Bone marrow (tissue), 2 donors: ENCODE measurements at places on chromosomes 12 and 14.

DNA sequence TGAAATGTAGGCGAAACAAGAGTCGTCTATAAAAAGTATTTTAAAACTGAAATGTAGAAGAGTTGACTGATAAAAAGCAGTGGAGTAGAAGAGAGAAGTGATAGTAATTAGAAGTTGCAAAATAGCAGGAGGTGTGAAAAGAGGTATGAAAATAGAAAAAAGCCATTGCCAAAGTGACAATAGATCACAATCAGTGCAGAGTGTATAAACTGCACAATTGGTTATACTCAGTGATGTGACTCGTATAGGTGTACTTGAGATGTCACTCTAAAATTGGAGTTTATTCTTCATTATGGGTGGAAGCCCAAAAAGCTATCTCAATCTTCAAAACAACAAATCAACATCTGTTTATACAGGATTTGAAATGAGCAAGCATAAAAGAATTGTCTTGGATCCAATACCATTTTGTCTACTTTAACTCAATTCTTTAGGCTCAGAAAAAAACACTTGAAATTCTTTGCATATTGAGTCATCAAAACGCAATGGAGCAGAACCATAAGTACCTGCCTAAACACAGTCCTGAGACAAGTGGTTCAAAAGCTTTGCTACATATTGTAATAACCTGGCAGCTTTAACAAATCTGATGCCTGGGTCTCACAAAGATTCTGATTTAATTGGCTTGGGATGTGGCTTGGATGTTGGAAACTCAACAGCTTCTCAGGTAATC is 8.8 kb downstream of the IKBIP start:
- DNase-seq, result no peak

DNA sequence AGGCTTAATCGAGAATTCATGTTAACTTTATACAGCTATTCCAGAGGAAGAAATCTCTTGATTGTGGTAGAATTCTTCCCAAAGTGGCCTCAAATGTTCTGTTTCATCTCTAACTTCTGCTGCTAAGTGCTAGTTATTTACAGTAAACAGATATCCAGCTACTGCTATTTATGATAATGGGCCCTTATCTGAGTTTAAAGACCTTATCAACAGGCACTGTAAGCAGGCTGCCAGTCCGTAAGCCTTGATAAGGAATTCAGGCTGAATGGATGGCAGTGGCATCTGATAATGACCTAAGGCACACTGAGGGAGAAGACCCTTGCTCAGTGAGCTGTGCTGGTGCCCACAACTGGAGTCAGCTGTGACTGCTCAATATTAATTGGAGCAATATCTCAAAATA is 59.0 kb downstream of the PAX9 start:
- no peak for DNase-seq

DNA sequence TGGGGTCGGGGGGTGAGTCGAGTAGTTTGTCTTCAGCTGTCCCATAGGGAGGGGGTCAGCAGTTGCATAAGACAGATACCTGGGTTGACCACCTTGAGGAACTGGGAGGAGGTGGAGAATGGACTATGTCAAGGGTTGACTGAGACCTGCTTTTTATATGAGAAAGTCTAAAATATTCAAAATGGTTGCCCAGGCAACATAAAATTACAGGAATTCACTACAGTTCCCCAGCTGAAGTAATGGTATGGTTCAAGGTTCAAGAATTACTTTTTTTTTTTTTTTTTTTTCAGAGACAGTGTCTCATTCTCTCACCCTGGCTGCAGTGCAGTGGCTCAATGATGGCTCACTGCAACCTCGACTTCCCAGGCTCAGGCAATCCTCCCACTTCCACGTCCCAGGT is 5.1 kb upstream of the TCHP start:
- no peak for DNase-seq

GRCh38 chr14:92903359-92903758 is 19.6 kb upstream of the CHGA start:
- no peak for DNase-seq
